A549 treated with RU486 at 1 μM for 4 hours (cell line): ENCODE measurements at places on chromosomes 5 and 9. TPM values are rescaled to one million over a fixed set of nuclear protein-coding genes. Genes with fewer than 3 reads are reported as not detected.

KDM3B gene
- 34.8 to 48.6 TPM (median 42.1 TPM) in 5 replicates for total RNA-seq

SURF1 gene
- total RNA-seq, result 35.5 to 51.0 TPM (median 42.0 TPM) in 5 replicates

FGF1 gene
- total RNA-seq, result 0.30 to 1.4 TPM (median 0.38 TPM) in 5 replicates

FPGS gene
- 45.7 to 54.1 TPM (median 47.8 TPM) in 5 replicates for total RNA-seq

GRIA1 gene
- total RNA-seq, result not detected in 5 replicates

LRRC19 gene
- total RNA-seq, result not detected in 5 replicates

AK3 gene
- 42.6 to 62.7 TPM (median 57.6 TPM) in 5 replicates for total RNA-seq
